ENCODE measurements at places on chromosomes 5 and 9.

DNA sequence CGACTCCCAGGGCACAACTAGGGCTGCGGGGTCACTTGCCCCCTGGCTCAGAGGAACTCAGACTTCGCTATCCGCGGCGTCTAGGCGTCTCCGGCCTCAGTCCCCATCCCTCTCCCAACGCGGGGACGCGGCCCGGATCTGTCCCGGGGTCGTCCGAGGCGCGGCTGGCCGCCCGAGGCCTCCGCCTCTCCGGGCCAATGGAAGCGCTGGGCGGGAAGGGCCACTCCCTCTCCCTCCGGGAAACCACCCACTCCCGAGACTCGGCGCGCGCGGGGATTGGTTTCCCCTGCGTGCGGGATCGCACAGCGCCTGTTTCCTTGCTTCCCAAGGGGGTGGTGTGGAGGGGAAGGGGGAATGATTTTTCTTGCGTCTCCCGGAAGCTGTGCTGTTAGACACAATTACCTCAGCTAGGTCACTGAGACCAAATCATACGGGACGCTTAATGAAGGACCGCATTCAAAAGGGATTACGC is 38.3 kb downstream of the NR2F1 start:
- peak; percentile 11 for DNase-seq

- DNase-seq = no peak
Observed at GRCh38 chr5:55188656-55189540, 15.9 kb upstream of the CDC20B start.

GRCh38 chr9:123115146-123115913 is 81.9 kb downstream of the GPR21 start:
- no peak for DNase-seq

- no peak for DNase-seq
Observed at GRCh38 chr5:76855961-76856360, 6.1 kb downstream of the S100Z start.

DNA sequence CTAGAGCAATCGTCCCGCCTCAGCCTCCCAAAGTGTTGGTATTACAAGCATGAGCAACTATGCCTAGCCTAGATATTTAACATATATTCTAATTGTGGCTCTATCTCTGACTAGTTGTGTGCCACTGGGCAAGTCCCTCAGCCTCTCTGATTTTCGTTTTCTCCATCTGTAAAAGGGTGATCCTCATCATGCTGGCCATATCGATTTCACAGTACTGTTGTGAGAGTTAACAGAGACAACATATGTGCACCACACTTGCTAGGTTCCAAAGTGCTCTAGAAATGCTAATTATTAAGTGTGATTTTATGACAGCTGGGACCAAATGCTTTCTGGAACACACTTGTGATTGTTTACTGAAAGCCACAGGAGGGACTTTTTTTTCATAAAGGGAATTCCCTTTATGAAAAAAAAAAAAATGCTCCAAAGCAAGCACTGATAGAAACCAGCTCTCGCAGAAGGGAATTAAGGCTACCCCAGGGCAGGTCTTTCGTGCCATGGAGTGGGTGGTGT is 78.5 kb upstream of the EPB41L4B start:
- no peak for DNase-seq

GRCh38 chr5:9381464-9381863 is 164.4 kb downstream of the SEMA5A start:
- no peak for DNase-seq

- DNase-seq = no peak
Observed at GRCh38 chr9:26723486-26723885, 169.1 kb downstream of the CAAP1 start.

DNA sequence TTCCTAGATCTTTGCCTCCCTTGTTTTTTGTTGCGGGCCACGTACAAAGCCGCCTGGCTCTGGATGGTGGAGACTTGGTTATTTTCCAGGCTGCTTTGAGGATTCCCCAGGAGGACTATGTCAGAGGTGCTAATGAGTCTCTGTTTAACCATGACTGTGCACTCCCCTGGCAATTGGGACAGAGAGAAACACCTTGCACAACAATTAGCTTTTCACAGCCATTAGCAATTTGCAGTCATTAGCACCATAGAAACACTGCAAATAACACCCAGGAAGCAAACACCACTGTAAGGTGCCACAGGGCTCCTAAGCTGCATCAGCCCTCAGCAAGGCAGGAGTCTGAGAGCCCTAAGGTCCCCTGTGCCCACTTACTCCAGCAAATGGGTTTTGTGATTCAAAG is 201.0 kb upstream of the VLDLR start:
- no peak for DNase-seq

DNA sequence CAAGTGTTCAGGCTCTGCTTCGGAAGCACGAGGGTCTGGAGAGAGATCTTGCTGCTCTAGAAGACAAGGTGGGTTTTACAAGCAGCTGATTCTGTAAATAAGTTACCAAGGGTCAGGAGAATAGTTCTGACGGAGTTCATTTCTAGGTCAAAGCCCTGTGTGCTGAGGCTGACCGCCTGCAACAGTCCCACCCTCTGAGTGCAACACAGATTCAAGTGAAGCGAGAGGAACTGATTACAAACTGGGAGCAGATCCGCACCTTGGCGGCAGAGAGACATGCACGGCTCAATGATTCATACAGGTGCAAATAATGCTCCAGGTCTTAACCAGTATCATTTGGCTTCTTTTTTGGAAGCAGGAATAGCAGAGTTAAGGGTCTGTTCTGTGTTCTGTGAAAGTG is 24.8 kb downstream of the SPTAN1 start:
- no peak for DNase-seq

DNA sequence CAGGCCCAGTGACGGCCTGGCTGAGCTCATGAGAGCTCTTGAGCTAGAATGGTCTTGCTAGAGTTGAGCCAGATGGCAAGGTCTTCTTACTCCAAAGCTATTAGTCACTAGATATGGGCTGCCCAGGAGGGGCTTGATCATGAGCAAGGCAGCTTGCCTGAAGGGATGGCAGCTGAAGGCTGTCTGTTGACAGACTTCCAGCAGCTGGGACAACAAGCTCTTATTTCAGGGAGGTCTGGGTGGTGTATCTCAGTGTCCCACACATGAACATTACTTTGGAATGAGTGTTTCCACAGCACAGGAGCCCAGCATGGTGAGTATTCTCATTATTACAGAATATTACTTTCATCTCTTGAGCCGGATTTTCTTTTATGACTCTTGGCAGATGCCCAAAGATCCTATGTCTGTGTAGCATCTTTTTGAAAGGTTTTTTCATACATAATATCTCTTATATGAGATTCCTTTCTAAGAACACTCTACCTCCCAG is 414.1 kb downstream of the ARHGEF28 start:
- DNase-seq = no peak

- DNase-seq = no peak
Observed at GRCh38 chr9:12760758-12761157, 14.1 kb upstream of the LURAP1L start.

- DNase-seq = no peak
Observed at GRCh38 chr9:129507805-129508204, 113.1 kb downstream of the C9orf50 start.

DNA sequence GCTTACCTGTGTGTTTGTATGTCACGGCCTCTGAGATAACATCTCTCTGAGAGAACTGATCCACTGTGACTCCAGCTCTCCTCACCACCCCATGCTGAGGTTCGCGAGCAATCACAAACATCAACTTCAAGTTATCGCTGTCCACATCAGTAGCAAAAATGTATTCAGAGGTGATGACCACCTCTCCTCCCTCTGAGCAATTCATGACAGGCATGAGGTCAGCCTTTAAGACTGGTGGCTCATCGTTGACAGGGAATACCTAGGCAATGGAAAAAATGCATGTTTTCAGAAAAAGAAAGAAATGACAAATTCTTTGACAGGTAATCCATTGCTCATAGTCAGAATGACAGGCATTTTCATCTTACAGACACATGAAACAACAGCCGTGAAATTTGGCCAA is 90.3 kb upstream of the CER1 start:
- DNase-seq = no peak

Measured in effector CD4-positive, alpha-beta T cell (primary cell).